ENCODE measurements at places on chromosomes 3 and 15.

DNA sequence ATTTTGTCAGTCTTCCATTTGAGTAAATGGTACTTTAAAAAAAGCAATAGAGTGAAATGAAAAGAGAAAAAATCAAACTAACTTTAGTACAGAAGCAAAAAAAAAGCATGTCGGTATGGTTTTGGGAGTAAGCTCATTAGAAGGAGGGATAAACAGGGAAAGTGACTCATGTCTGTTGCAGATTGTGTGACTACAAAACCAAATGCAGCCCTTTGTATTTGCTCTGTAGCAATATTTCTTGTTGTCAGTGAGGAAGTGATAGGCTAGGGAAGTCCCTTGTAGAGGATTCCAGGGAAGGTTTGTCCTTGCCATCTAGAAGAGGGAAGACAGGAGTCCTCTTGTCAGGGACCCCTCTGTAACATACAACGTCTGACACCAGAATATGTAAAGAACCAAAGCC lies 150.5 kb upstream of the POU1F1 start:
- no peak for DNase-seq

DNA sequence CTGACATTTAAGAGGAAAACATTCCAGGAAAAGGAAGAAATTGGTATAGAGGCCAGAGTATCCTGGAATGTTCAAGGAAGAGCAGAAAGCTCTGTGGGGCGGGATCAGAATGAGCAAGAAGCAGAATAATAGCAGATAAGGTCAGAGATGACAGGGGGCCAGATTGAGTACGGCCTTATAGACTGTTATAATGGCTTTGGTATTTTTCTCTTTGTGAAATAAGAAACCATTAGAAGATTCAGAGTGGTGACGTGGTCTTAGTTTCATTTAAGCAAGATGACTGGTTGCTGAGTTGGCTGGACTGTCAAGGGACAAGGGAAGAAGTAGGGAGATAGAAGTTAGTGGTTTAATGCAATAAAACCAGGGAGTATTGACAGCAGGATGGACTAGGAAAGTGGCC lies 218.3 kb upstream of the SOX2 start:
- DNase-seq = peak; percentile 3

DNA sequence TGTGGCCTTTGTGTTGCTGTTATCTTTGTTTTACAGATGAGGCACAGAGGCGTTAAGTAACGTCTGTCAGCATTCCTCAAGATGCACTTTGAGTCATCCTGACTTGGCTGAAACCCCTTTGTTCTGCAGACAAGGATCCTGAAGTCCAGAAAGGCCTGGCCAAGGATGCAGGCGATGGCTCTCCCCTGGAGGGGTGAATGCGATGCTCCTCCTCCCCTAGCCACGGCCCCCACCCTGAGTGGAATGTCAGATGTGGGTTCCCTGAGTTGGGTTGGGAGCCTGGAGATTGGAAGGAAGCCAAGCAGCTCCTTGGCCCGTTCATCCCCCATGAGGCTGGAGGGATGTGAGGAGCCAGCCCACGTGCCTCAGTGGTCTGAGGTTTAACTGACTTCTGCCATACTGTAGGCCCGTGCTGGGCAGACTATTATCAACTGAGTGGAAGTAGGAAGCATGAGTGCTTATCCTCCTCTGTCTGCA lies 43.3 kb downstream of the POMGNT2 start:
- peak; percentile 24 for DNase-seq

- no peak for DNase-seq
Observed at GRCh38 chr3:78913711-78914110, 854.1 kb downstream of the ROBO1 start.

DNA sequence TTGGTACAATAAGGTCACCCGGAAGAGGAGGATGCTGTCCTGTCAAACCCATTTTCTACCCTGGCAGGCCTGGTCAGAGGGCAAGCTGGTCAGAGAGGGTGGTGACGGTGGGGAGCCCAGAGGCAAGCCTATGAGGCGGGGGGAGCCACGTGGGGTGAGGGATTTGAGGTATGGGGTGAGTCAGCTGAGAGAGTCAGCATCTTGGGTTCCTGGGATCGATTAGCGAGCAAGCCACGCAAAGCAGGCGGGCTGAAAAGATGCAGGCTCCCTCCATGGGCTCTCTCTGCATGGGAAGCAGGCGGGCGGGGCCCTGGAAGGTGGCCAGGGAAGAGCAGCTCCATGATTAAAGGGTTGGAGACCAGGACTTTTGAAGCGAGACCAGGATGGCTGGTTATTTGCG lies 48.1 kb downstream of the MAGEF1 start:
- DNase-seq = no peak

- DNase-seq = peak; percentile 59
Observed at GRCh38 chr3:41808152-41808551, 153.8 kb downstream of the ULK4 start.

DNA sequence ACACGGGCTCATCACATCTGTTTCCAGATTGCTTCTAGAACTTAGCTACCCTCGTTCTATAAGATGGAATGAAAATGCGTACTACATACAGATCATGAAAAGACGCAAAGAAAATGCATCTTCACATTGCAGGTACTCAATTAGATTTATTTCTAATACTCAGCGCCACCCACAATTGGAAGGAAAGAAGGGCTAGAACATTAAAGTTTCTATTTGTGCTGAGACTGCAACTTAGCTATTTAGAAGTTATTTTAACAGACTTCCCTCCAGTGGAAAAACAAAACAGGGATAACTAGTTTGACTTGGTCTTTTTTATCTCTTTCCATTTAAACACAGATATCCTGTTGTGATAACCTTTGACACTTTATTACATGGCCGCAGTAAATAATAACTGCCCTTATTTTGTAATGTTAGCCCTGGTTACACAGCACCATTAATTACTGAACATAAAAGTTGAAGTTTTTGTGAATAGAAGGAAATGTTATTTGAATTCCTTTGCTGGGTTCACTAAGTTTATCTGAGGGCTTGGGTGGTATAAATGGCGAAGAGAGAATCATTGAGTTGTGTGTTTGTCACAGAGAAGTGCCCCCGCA lies 86.9 kb upstream of the SLC25A26 start:
- DNase-seq = no peak

DNA sequence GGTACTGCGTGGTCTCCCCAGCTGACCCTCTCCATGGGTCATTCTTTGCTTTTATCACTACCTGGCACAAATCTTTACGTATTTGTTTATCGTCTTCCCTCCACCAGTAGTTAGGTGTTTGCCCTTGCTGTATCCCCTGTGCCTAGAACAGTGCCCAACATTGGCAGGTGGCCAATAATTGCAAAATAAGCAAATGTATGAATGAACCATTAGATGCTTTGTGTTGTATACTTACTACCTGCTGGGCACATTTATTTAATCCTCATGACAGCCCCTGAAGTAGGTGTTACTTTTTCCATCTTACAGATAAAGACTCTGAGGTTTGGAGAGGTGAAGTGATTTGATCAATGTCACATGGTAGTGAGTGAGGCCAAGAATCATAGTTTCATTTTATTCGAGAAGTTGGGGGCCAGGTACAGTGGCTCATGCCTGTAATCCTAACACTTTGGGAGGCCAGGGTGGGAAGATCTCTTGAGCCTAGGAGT lies 2.0 kb upstream of the TWF2 start:
- no peak for DNase-seq

DNA sequence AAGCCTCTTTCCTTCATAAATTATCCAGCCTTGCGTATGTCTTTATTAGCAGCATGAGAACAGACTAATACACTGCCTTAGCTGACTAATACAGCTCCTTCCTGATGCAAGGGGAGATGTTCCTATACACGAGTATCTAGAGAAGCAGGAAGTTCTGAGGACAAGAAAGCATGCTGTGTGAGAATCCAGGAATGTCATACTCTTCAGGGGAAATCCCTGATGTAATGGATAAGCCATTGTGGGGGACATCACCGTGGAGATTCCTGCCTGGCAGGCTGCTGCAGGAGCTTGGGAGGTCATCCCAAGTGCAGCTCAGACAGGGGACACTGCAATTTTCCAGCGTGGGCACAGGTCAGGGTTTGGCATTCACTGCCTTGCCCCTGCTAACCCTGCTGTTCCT lies 476.9 kb downstream of the NR2F2 start:
- no peak for DNase-seq

DNA sequence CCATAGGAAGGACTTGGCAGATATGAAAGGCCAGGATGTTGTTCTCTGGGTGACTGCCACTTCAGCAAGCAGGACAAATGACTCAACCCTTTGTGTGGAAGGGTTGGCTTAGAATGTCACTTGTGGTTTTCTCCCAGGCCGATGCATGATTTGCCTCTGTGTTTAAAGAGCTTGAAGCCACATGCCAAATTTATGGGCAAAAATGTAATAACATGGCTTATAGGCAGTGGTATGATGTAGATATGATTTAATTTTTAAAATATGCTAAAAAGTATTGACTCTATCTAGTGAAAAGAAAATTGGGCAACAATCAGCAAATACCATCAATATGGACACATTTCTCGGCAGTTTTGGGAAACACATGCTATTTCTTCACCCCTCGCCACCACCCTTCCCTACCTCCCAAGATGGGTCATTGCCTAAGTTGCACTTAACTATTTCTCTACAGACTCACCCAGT lies 114.6 kb downstream of the CYP19A1 start:
- DNase-seq = peak; percentile 71

DNA sequence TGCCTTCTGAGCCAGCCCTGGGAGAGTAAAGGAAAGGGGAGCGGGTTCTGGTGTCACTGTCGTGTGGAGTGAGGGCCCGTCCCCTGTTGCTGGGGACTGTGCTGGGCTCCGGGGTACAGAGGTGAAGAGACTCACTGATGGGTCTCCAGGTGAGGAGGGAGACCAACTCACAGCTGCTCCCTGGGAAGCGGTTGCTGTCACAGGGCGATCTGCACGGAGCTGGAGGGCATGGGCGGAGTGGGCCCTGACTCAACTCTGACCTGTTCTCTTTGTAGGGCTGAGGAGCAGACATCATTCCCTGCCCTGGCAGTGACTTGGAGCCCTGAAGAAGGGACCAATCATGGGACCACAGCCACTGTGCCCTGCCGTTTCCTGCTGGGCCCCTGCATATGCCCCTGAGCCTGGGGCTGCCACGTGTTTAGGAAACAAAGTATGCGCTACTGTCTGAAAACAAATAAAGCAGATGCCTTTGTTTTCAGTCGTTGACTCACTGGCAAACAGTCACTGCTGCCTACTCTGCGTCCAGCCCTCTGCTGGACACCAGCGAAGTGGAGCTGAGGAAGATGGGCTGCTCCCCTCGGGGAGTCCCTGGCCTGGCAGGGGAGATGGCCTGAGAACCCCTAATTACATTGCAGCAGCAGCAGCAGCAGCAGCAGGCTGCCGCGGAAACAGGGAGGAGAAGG lies 22.9 kb upstream of the PLXNA1 start:
- peak; percentile 71 for DNase-seq

DNA sequence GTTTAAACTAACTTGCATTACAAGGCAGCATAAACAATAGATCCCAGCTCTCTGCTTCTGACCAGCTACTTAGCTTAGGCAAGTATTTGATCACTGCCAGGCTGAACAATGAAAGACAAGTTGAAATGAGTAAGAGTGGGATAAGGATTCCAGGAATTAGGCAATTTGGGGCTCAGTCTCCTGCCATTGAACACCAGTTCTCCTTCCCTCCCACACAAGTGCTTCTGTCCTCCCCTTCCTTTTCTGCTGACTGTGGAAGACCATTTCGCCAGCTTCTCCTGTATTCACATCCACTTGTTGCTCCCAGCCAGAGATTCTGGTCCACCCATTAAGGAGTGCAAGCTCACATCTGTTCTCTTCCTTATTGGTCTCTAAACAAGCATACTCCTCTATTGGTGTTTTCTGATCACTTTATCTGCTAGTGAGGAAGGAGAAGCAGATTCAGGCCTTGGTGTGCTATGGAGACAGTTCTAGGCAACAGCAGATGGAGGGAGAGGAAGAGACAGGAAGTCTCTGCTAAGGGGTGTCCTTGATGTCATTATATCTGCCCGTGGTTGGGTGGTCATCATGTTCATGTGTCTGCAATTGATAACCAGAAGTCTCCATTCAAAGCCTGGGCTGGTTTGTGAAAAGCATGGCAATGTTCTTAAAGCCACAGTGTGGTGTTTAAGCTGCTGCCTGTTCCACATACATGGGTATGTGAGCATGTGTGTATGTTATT lies 121.5 kb downstream of the PLCL2 start:
- no peak for DNase-seq

GRCh38 chr15:96234109-96234892 lies 96.2 kb upstream of the NR2F2 start:
- DNase-seq = peak; percentile 70

GRCh38 chr3:105402287-105402801 lies 35.6 kb downstream of the ALCAM start:
- peak; percentile 83 for DNase-seq

- DNase-seq = no peak
Observed at GRCh38 chr15:80597076-80597475, 98.0 kb upstream of the ABHD17C start.

DNA sequence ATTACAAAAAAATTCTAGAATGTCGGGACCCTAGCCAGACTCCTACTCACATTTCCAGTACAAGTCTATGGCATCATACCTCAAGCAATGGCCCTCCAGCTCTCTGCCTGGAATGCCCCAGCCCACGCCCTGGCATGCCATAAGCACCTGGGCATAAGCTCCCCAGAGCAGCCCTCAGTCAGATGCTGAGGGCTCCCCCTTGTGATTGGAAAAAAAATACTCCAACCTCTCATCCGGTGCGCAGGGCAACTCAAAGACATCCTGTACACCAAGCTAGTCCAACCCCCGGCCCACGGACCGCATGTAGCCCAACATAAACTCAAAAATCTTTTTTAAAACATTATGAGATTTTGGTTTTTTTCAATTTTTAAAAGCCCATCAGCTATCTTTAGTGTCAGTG lies 115.4 kb downstream of the NEK10 start:
- DNase-seq = peak; percentile 51

DNA sequence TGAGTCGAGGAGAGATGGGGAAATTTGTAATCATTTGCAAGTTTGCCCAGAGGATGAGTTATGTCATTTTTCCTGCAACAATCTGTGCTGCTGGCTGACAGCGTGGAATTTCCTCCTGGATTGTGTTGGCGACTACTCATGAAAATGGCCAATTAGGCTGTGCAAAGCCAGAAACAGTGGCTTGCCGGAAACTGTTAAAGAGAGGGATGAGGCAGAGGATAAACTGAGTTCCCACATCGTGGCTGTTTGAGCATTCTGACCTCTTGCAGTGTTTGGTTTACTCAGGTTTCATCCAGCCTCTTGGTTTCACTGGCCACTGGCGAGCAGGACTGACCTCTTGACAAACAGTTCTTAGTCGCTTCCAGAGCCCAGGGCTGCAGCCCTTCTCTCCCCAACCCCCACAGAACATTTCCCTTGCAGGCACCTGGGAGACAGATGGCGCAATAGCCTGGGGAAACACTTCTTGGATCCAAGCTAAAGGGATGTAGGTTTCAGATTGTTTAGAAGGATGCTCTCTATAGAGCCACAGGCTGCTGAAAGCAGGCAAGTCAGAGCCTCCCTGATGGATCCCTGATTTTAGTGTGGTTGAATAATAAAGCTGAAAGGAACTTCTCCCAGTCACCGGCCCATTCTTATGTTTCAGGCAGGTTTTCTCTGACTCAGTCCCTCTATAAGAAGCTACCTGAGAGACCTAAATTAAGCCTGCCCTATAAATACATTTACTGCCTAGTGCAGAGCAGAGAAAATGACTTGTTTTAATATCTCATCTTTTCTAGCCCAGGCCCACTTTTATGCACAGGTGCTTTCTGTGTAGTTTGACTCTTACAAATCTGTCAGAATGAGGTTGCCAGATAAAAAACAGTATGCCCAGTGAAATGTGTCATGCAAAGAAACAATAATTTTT lies 92.8 kb upstream of the UBE2E1 start:
- DNase-seq = peak; percentile 79

- no peak for DNase-seq
Observed at GRCh38 chr3:25350725-25351114, 77.3 kb upstream of the RARB start.

Measured in iris pigment epithelial cell (primary cell).